Suppressor macrophage (primary cell): ENCODE measurements at places on chromosomes 6 and 20.

GRCh38 chr6:42300185-42300584, 82.5 kb upstream of the MRPS10 start:
- DNase-seq, result no peak

GRCh38 chr20:34971561-34972235, 16.0 kb downstream of the MYH7B start:
- DNase-seq, result no peak

DNA sequence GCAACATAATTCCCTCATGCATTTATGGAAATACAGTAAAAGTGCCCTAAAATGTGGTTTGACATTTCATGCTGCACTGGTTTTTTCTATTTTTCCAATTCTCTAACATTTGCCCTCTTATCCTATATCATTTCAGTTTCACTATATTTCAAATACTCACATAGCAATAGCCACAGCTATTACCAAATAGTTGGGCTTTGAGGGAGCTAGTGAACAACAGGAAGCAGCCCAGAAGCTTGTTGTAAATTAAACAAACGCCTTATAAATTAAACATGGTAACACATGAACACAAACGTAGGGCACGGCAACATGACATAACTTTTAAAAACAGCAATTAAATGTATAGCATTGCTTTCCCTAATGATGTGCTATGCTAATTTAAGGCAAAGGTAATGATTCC, 469.0 kb downstream of the CDC5L start:
- DNase-seq, result no peak

- DNase-seq, result no peak
Observed at GRCh38 chr6:53796791-53797190, 2.0 kb downstream of the LRRC1 start.

- DNase-seq, result no peak
Observed at GRCh38 chr6:80480421-80481157, 374.1 kb downstream of the BCKDHB start.

DNA sequence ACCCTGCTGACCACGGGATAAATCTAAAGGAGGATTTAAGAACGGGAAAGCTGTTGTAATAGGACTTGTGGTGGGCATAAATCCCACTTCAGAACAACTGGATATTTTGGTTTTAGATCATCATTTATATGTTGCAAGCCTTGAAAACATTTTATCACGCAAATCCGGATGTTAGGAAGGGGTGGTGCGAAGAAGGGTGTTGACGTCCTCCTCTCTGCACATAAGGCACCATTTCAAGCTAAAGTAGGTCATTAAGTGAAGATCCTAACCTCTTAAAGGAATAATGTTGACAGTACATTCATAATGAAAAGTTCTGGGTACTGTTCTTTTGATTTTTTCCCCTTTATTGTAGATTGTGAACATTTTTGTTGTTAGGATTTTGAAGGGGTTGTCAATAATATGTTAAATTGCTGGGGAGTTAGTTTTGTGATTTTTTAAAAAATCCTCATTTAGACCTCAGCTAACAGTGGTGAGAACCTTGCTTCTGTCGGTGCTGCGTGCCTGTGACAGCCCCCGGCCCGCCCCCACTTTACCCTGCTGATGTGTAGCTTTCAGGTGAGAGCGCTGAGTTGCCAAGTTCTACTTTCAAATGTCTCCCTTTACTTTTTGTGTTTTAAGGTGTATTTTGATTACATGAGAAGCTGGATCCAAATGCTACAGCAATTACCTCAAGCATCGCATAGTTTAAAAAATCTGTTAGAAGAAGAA, 88.8 kb downstream of the MAP3K4 start:
- DNase-seq, result no peak

- DNase-seq, result no peak
Observed at GRCh38 chr20:23479043-23479442, 11.9 kb upstream of the CST8 start.

DNA sequence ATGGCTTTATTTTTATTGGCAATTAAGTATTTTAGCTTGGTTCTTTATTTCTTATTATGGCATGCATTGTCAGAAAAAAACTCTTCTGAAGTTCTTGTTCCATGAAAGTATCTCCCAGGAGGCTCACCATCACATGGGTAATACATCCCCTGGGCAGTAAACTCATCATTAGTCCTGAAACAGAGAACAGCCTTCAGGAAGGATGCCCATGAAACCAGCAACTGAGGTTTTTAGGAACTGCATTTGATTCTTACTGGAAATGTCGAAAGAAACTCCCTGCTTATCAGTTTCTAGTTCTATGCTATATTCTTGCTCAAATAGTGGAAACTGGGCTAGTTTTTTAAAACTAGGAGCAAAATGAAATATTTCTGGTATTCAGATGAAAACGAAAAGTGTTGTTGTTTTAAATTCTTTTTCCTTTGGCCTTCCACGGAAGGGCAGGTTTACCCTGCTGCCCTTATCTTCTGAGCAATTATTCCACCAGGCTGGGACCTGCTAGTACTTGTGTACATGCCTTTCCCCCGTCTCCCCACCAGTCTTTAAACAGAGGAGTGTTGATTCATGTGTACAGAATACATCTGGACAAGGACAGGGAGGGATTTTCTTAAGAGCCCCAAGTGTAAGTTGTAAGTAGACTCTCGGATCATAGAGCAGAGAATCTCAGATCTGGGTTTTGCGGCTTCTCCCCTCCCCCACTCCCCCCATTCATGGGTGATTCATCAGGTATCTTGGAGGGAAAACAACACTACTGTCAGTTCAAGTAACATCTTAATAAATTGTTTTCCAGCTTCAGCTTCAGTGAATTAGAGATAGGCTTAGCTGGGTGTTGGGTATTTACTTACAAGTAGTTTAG, 81.5 kb downstream of the RTN4IP1 start:
- peak; percentile 27 for DNase-seq

GRCh38 chr6:52371656-52372191, 9.8 kb downstream of the PAQR8 start:
- DNase-seq, result no peak
